ENCODE measurements at places on chromosomes 12 and 14. TPM values are rescaled to one million over a fixed set of nuclear protein-coding genes. Genes with fewer than 3 reads are reported as not detected.
A peak's percentile ranks its signal among the peaks of the same experiment; 100 is the strongest.

Gene ARHGEF40
- 17.3 TPM for total RNA-seq

GRCh38 chr14:74938531-74939495 is 15.8 kb upstream of the RPS6KL1 start:
- H3K4me3 ChIP-seq = no peak overlapping the region
- no peak overlapping the region for H3K27ac ChIP-seq
- H3K36me3 ChIP-seq = no peaks in the 10 kb centered on the region
- H3K4me1 ChIP-seq = peaks cover 31% of the 10 kb centered on the region
- peaks cover under 1% of the 10 kb centered on the region for H3K27me3 ChIP-seq

- no peak overlapping the region for H3K27ac ChIP-seq
- H3K4me3 ChIP-seq = no peak overlapping the region
- H3K36me3 ChIP-seq = peaks cover 2% of the 10 kb centered on the region
- DNase-seq = no peak
- H3K27me3 ChIP-seq = peaks cover 32% of the 10 kb centered on the region
- peaks cover 9% of the 10 kb centered on the region for H3K4me1 ChIP-seq
Observed at GRCh38 chr12:31203261-31203660, 122.7 kb downstream of the SINHCAF start.

DNA sequence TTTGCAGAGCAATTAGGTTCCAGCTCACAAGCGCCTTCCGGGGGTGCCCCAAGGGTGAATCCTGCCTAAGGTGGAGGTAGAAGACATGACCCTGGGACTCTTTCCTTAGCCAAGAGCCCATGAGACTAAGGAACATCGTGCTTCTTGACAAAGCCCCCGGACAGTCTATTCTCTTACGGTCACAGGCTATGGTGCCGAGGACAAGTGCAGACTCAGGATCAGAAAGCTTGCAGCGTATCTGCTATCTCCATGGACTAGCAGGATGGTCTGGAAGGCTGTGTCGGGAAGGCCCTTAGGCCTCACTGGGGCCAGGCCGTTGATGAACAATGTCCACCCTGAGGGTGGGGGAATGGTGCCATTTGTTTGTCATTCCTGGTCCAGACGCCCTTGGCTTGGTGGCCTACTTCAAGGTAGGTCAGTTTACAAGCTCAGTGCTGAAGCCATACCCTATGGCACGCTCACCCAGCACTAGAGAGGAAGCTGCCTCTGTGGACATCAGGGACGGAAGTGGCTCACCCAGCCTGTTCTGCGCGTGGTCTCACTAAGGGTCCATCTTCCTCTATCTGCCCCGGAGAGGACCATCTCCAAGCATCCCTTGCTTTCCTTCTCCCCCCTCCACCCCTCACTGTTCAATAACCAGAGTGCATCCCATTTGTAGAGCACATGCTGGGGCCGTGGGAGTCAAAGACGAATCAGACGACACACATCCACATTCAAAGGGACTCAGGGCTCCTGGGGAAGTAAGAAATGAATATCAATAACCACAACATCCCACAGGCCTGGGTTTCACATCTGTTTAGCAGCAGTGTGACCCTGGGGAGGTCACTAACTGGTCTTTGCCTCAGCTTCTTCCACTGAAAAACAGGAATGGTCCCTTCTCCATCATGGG is 45.0 kb upstream of the IQSEC3 start:
- peak overlapping the region; percentile 92 for H3K27ac ChIP-seq
- H3K27me3 ChIP-seq = no peaks in the 10 kb centered on the region
- no peak overlapping the region for H3K4me3 ChIP-seq
- DNase-seq = no peak
- H3K4me1 ChIP-seq = peaks cover 14% of the 10 kb centered on the region

Gene RHOJ
- total RNA-seq = not detected

DNA sequence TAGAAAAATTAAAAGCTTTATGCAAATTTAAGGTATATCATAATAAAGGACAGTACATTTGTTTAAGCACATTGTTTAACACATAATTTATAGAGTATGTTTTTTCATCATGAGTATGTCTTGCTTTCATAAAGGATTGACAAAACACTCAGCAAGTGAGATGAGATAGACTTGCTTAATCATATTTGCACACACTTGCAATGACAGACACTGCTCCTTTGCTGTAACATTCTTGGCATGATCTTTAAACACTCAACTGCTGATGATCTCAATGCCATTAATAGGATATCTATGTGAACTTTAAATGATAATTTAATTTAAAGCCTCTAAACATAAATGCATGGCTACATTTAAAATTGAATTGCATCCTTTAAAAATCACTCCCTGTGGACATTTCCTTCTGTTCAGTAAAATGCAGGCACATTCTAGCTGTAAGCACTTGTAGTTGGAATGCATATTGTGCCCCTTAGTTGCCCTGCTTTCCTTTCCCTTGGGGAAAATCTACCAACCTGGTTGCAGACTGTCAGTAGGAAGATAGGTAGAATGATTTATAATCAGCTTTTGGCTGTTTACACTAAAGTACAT is 979.0 kb downstream of the TMTC2 start:
- H3K27me3 ChIP-seq = no peaks in the 10 kb centered on the region
- no peaks in the 10 kb centered on the region for H3K36me3 ChIP-seq
- no peak for DNase-seq
- H3K4me3 ChIP-seq = no peak overlapping the region
- H3K27ac ChIP-seq = no peak overlapping the region

- H3K27me3 ChIP-seq = peaks cover 39% of the 10 kb centered on the region
- H3K4me1 ChIP-seq = no peaks in the 10 kb centered on the region
- no peaks in the 10 kb centered on the region for H3K36me3 ChIP-seq
- no peak for DNase-seq
Observed at GRCh38 chr14:36001936-36002335, 174.6 kb downstream of the PTCSC3 start.

Gene MSI1
- total RNA-seq = not detected

Gene C12orf76
- 20.2 TPM for total RNA-seq

DNA sequence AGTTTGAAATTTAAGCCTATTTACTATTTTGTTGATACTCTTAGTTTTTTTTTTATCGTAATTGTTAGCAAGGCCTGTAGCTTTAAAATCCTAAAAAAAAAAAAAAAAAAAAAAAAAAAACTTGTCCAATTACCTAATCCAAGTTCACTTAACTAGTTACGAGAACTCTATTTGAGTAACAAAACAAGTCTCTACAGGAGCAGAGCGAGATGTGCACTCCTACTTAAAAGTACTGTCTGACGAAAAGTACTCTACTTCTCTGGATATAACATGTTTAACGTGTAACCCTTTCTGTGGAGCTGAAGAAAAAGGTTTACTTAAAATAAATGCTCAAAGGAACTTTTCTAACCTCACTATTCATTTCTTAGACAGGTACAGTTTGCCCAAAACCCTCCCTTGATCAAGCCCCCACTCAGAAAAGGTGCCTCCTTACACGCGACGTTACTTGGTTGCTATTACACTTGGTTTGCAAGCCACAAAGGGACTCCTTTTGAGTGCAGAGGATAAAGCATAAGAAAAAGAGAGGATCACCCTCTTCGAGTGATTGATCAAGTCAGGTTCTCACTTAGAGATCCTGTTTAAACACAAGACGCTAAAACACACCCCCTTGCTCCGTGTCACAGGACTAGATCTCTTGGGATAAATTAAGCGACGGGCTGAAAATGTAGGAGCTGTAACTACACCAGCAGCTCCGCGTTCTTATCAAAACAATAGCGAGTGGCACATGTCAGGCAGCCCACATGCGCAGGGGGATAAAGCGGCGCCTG is 2.2 kb downstream of the BAZ1A start:
- DNase-seq = no peak
- H3K27me3 ChIP-seq = no peaks in the 10 kb centered on the region
- H3K36me3 ChIP-seq = peaks cover 6% of the 10 kb centered on the region

Gene NKX2-1
- not detected for total RNA-seq

DNA sequence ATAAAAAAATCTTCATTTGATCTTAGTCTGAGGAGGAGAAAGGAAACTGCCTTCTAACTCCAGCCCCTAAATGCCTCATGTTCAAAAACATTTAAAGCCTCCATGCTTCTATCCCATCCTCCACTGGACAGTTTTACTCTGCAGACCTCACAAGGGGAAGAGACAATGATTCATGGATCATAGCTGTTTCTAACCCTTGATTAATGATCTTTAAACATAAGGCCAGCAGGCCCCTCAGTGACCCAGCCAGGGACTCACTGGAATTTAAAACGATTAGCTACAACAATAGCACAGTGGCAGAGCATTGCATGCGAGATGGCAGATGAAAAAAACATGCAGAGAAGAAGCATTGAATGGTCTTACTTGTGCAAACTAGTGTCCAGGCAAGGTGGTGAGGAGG is 6.0 kb downstream of the DCTN2 start:
- no peak overlapping the region for H3K4me3 ChIP-seq
- no peaks in the 10 kb centered on the region for H3K36me3 ChIP-seq
- H3K27ac ChIP-seq = no peak overlapping the region
- no peaks in the 10 kb centered on the region for H3K27me3 ChIP-seq
- H3K4me1 ChIP-seq = peaks cover 24% of the 10 kb centered on the region

- H3K27me3 ChIP-seq = no peaks in the 10 kb centered on the region
- peak overlapping the region; percentile 100 for H3K27ac ChIP-seq
- peak overlapping the region; percentile 62 for H3K4me3 ChIP-seq
- DNase-seq = no peak
Observed at GRCh38 chr12:64682572-64683277, 72.4 kb downstream of the RASSF3 start.

Gene CABP1
- not detected for total RNA-seq

GRCh38 chr14:70515811-70516210 is 19.0 kb downstream of the ADAM20 start:
- no peak overlapping the region for H3K4me3 ChIP-seq
- H3K4me1 ChIP-seq = peaks cover 8% of the 10 kb centered on the region
- no peak overlapping the region for H3K27ac ChIP-seq
- peaks cover 2% of the 10 kb centered on the region for H3K36me3 ChIP-seq
- DNase-seq = no peak

Gene AQP2
- not detected for total RNA-seq

- DNase-seq = no peak
- peaks cover 2% of the 10 kb centered on the region for H3K4me1 ChIP-seq
- H3K36me3 ChIP-seq = no peaks in the 10 kb centered on the region
- H3K4me3 ChIP-seq = no peak overlapping the region
- H3K27ac ChIP-seq = no peak overlapping the region
- peaks cover 17% of the 10 kb centered on the region for H3K27me3 ChIP-seq
Observed at GRCh38 chr12:32501835-32502333, 102.5 kb downstream of the FGD4 start.

DNA sequence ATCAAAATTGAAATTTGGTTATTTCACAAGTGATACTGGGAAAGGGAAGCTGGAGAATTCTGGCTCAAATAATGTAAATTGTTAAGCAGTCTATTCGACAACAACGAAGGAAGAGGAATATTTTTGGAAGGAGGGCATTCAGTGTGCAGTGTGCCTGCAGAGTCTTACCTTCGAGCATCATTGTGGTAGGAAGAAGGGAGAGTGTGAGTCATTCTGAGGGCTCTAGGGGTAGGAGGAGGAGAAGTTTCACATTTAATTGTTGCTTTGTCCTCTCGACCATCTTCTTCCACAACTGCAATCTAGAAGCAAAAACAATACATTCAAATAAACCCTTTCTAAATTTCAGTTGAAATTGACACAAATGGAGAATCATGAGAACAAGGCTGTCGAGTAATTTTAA is 263.0 kb downstream of the ACSS3 start:
- H3K4me1 ChIP-seq = no peaks in the 10 kb centered on the region
- no peak overlapping the region for H3K4me3 ChIP-seq
- H3K27ac ChIP-seq = no peak overlapping the region
- no peaks in the 10 kb centered on the region for H3K27me3 ChIP-seq
- DNase-seq = no peak

DNA sequence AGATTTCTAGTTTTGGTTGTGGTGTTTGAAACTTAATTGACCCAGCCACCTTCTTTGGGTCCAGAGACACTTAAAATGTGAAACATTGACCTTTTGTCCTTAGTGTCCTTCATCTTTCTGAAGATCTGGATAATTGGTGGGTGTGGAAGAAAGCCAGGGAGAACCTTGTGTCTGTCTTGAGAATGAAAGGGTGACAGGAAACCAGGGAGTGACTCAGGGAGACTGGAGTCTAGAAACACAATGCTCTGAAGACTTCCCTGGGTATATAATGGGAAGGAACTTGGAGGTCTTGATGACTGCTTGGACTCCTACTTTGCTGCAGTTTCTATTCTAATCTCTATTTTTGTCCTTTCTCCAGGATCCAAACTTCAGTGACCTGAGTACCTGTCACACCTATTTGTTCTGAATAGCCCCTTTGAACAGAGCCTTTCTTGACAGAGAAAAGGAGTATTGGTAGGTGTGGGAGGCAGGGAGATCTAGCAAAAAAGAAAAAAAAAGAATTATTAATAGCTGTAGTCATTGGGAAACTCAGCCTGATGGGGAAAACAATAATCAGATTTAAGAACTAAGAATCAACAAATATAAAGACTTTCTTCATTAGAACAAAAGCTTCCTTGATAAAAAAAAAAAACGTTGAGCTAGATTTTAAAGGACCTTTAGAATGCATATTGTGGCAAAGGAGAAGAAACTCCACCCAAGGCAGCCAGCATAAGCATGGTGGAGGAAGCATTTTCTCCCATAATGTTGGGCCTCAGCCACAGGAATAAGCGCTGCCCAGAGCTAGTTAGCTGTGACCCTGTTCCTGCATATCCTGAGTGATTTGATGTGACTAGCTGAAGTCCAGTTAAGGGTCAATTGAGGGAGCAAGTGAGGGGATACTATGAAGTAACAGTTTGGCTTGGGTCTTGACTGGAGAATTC is 77.9 kb upstream of the HOXC13 start:
- H3K27ac ChIP-seq = no peak overlapping the region
- H3K4me3 ChIP-seq = no peak overlapping the region
- no peaks in the 10 kb centered on the region for H3K4me1 ChIP-seq
- no peak for DNase-seq

- H3K36me3 ChIP-seq = no peaks in the 10 kb centered on the region
- no peaks in the 10 kb centered on the region for H3K4me1 ChIP-seq
- H3K27ac ChIP-seq = no peak overlapping the region
- no peak overlapping the region for H3K4me3 ChIP-seq
- no peak for DNase-seq
Observed at GRCh38 chr12:71169286-71169685, 11.5 kb upstream of the TSPAN8 start.

GRCh38 chr14:70152704-70153103 is 36.0 kb downstream of the SLC8A3 start:
- no peak overlapping the region for H3K4me3 ChIP-seq
- peaks cover 60% of the 10 kb centered on the region for H3K27me3 ChIP-seq
- no peaks in the 10 kb centered on the region for H3K36me3 ChIP-seq
- no peak for DNase-seq

GRCh38 chr12:18719922-18720510 is 17.8 kb downstream of the PLCZ1 start:
- no peaks in the 10 kb centered on the region for H3K27me3 ChIP-seq
- no peaks in the 10 kb centered on the region for H3K4me1 ChIP-seq
- no peak for DNase-seq
- H3K4me3 ChIP-seq = no peak overlapping the region

- DNase-seq = no peak
- H3K27me3 ChIP-seq = no peaks in the 10 kb centered on the region
- H3K4me1 ChIP-seq = peaks cover 48% of the 10 kb centered on the region
- H3K27ac ChIP-seq = peak overlapping the region; percentile 99
Observed at GRCh38 chr12:53198486-53199110, 8.5 kb downstream of the ITGB7 start.

Gene FOXG1
- total RNA-seq = not detected

All from T-helper 17 cell (primary cell).